ENCODE measurements at places on chromosomes 16 and 17.

DNA sequence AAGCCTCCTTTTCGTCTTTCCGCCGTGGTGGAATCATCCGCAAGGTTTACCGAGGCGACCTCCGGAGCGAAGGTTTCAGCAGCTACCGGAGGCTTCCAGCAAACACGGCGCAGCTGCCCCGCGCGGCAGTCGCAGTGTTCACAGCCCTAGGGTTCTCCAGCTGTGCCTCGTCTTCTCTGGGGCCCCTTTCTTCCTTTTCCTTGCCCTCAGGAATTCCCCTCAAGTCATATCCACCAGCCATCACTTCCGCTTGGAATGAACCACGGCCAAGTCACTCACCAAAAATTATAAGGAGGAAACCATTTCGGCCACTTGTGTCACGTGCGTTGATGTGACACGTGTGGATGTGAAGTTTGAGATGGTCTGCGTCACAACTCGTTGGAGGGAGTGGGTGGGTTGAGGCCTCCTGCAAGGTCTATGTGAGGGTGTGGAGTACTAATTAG is 636 bp upstream of the ERN1 start:
- peak; percentile 51 for DNase-seq

- DNase-seq, result no peak
Observed at GRCh38 chr16:75104836-75105235, 11.7 kb downstream of the LDHD start.

GRCh38 chr16:11131706-11132105 is 124.3 kb downstream of the SOCS1 start:
- DNase-seq, result no peak

DNA sequence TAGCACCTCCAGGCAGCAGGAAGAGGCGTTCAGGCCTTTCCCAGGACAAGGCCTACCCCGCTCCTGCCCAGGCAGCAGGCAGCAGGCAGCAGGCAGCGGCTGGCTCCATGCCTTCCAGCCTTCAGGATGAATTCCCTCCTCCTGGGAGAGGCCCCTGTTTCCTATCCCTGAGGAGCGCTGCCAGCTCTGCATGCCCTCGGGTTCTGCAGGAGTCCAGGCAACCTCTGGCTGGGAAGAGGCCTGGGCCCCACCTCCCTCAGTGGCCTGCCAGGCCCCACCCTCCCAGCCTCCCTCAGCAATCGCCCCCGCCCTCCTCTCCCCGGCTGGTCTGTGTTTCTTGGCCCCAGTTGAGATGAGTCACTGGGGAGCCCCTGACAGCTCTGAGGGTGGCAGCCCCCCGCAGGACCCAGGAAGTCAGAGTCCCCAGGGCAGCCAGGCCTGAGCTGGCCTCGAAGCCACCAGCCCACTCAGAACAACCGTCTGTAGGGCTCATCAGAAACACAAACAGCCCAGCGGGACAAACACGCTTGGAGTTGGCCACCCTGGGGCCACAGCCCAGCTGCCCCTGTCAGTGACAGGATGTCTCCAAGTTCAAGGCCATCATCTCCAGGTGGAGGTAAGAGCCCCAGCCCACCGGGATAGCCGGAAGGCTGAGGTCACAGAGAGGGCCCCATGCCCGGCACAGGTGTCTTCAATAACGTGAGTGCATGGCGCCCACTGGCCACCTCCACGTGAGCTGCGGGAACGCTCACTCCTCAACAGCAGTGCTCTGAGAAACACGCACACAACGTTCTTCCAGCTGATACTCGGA is 39.5 kb upstream of the CIBAR2 start:
- DNase-seq, result peak; percentile 67

GRCh38 chr17:2240541-2240940 is 63.0 kb downstream of the SMG6 start:
- DNase-seq, result no peak

GRCh38 chr16:55623640-55624039 is 32.1 kb upstream of the SLC6A2 start:
- DNase-seq, result no peak

DNA sequence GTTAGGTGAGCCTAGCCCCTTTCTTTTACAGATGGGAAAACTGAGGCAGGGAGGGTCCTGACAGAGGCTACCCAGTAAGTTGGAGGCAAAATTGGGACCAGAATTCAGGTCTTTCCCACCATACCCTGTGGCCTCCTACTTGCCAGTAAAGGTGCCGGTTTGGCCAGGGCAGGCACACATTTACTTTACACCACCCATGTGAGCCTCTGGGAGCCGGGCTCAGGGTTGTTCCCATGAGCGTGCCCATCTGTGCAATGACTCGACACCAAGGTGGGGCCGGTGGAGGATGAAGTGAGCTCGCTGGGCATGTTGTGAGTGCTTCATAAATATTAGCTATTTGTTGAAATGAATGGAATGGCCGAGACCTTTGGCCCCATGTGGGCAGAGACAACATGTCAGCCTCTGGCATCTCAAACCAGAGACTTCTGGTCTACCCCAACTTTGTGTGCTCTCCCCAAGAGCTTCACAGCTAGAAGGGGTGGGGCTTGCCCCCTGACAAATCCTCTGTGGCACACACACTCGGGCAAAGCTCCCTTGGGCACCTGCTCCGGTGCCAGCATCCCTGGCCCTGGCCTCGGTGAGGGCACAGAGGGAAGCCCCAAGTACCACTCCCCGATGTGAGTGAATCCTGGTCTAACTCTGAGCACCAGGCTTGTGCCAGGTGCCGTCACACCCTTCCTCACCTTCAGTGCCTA is 60.1 kb downstream of the SRCIN1 start:
- DNase-seq, result no peak

DNA sequence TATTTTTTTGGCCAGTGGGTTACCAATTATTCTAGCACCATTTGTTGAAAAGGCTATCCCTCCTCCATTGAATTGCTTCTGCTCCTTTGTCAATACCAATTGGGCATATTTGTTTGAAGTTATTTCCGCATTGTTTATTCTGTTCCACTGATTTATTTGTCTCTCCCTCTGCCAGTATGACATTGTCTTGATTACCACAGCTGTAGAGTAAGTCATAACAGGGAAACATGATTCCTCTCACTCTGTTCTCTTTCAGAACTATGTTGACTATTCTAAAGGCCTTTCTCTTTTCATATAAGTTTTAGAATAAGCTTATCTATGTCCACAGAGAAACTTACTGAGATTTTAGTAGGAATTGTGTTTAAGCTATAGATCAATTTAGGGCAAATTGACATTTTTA is 94.3 kb downstream of the MAP2K6 start:
- no peak for DNase-seq

- no peak for DNase-seq
Observed at GRCh38 chr16:5065813-5066212, at the start of gene C16orf89. Gene C16orf89, minus strand, starts transcription at chr16:5065956. Its CDS starts 48 bp downstream, at chr16:5065908.

- DNase-seq, result no peak
Observed at GRCh38 chr17:79000396-79001189, 9.0 kb downstream of the CANT1 start.

DNA sequence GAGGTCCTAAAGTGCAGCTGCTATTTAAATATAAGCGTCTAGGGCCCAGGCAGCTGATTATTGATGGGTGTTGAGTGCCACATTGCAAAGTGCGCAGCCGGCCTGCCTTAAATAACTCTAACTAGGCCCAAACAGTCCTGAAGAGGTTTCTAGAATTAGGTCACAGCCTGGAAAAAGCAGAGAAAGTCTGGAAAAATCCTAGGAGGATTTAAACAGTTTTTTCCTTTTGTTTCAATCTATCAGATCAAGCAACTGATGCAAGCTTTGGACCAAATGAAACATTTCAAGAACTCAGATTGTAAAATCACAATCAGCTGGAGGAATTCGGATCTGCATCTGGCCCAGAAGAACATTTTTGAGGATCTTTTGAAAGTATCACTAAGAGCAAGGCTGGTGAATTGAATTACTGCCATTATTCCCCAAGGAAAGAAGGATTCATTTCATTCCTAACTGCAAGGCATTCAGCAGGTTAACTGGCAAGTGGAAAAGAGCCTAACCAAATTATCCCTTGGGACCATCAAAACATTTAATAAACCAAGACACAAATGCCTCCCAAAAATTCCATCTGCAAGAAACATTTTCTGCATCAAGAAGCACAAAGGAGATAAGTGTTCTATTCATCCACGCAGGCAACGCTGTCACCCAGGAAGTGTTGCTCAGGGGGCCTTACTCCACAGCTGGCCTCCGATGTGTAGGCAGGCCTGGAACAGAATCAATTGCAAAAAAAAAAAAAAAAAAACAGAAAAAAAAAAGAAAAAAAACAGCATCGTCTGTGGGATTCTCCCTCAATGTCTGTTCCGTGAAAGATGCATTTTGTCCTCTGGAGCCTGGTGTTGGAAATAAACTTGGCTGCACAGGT is 46.1 kb downstream of the IRX3 start:
- peak; percentile 80 for DNase-seq

GRCh38 chr17:46106966-46107644 is 86.1 kb downstream of the KANSL1 start:
- no peak for DNase-seq

DNA sequence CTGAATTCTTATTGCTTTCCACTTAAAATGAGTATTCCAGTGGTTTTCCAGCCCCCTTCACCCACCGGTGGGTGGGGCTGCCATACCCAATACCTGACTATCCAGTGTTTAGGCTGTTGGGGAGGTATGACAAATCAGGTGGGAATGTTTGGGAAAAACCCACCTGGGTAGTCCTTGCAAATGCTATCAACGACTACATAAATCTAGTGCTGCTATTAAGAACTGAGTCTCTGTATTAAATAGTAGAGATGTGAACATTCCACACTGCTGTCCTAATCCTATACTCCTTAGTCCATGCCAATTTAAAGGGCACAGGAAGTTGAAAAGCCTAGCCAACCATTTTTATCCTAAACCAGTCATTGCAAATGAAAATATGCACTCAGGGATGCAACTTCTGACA is 126.6 kb downstream of the AXIN2 start:
- no peak for DNase-seq

GRCh38 chr17:78406920-78407319 is 28.5 kb downstream of the PGS1 start:
- DNase-seq, result no peak

DNA sequence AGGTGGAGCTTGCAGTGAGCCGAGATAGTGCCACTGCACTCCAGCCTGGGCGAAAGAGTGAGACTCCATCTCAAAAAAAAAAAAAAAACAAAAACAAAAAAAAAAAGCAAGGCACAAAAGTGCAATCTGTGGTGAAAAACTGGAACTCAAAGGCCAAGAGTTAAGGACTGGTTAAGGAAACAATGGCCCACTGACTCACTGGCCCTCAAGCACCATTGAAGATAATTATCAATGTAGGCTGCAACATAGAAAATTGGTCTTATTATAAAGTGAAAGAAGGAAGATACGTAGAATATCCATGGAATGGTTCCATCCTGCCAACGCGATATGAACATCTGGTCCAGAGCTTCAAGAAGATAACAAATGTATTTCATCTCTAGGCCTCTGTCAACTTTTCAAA is 444.2 kb downstream of the SOX9 start:
- DNase-seq, result no peak

GRCh38 chr17:65074778-65075250 is 18.3 kb upstream of the GNA13 start:
- DNase-seq, result no peak

- DNase-seq, result peak; percentile 79
Observed at GRCh38 chr17:828761-829160, 46.6 kb downstream of the MRM3 start.

- DNase-seq, result no peak
Observed at GRCh38 chr17:81851423-81851822, 8.9 kb downstream of the P4HB start.

DNA sequence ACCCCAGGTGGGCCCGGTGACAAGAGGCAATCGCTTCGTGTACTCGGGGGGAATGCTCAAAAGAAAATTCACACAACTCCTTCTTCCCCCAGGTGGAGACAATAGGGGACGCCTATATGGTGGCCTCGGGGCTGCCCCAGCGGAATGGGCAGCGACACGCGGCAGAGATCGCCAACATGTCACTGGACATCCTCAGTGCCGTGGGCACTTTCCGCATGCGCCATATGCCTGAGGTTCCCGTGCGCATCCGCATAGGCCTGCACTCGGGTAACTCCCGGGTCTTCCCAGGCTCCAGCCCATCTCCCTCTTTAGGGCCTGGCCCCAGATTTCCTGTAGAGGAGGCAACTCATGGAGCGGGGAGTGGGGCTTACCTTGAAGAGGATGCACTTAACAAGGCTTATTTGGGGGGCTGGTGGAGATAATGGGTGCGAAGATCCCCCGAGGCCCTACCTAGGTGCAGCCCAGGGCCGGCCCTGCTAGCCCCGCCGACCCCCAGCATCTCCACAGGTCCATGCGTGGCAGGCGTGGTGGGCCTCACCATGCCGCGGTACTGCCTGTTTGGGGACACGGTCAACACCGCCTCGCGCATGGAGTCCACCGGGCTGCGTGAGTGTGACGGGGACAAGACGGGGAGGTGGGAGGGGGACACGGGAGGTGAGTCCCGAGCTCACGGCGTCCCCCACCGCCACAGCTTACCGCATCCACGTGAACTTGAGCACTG is 13.0 kb downstream of the GUCY2D start:
- DNase-seq, result no peak

GRCh38 chr16:46733319-46733830 is 14.8 kb downstream of the MYLK3 start:
- no peak for DNase-seq

DNA sequence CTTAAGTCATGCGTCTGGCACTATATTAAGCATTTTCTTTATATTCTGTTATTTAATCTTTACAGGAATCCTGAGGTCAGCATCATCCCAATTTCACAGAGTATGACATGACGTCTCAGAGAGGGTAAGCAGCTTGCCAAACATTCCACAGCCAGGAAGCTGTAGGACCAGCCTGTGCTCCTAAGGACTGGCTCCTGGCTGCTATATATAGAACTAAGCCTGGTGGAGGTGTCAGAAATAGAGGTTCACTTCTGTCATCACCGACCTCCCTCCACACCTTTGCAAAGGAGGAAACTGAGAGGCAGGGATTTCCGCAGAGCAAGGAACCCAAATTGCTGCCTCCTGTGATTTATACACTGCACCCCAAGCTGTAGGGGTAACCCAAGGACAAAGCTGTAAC is 37.9 kb upstream of the NDRG4 start:
- DNase-seq, result no peak

DNA sequence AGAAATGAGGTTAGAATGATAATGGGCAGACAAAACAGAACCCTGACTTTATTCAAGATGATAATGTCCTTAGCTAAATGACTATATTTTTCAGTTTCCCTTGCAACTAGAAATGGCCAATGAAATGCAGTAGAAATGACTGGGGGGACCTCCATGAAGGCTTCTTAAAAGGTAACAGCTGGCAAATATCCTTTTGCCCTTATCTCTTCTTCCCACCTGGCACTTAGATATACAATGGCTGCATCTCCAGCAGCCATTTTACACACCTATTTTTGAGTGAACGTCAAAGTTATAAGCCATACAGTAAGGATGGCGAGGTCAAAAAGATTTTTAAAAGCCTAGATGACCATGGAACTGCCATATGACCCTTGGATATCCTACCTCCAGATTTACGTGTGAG is 39.9 kb downstream of the USP32 start:
- no peak for DNase-seq

Data from fibroblast of upper back skin (primary cell).